Upper lobe of left lung (tissue), 6 donors: ENCODE measurements at places on chromosomes 5 and 9.

DNA sequence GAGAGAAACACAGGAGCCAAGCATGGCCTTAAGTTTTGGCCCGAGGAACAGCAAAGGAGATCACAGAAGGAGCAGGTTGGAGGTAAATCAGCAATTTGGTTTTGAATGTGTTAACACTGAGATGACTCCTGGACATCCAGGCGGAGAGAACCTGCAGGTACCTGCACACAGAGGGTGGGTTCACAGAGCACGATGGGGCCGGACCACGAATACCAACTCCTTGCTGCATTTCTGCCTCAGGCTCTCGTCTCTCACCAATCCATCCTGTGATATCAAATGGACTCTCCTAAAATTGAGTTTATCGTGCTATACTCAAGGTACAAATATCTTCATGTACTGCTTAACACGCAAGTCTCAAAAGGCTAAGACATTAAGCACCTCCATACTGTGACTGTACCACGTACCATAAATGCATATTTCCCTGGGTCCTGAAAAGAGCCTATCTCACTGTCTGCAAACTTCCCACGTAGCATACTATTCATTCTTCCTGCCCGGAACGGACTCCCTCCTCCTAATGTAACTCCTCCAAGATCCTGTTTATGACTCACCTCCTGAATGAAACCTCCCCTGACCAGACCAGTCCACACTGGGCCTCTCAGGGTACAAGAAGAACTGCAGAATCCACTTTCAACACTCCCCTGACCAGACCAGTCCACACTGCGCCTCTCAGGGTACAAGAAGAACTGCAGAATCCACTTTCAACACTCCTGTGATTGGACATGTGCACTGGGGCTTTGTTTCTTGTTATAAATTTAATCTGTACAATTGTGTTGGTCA is 380.8 kb upstream of the RFX3 start:
- no peaks in the 10 kb centered on the region for H3K36me3 ChIP-seq
- peaks cover 5% of the 10 kb centered on the region for H3K4me1 ChIP-seq
- no peaks in the 10 kb centered on the region for H3K27me3 ChIP-seq

DNA sequence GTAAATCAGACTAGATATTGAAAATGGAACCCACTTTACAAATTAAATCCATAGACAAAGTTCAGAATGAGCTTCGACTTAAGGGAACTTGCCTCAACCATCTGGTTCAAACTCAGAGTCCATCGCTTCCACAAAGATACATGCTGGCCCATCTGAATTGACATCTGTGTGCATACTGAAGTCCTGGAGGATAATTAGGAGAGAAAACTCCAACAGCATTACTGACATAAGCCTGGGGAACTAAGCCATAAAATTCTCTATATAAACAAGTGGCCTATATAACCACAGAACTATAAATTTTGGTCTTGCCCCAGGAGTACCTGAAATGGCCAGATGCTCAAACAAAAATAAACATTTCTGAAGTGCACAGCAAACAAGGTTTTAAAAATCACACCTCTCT is 94.4 kb downstream of the IZUMO3 start:
- H3K4me3 ChIP-seq, result no peak overlapping the region
- no peak for DNase-seq
- H3K36me3 ChIP-seq, result no peaks in the 10 kb centered on the region

DNA sequence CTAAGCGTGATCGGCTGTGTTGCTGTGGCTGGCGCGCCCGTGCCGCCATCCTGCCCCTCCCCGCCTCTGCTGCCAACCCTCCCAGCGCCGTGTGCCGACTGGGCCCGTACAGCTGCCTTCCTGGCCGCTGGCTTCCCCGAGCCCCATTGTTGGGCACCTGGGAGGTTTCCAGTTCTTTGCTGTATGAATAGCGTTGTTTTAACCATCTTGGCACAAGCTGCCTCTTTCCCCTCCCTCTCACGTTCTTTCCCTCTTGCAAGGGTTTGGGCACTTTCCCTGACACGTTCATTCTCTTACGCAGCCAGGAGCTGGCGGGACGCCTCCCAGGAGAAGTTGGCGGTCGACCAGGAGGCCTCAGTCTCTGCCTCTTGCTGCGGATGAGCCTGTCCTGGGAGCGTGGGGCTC is 43.1 kb upstream of the RXRA start:
- H3K27ac ChIP-seq, result peak overlapping the region; percentile 49
- H3K27me3 ChIP-seq, result no peaks in the 10 kb centered on the region
- no peaks in the 10 kb centered on the region for H3K36me3 ChIP-seq
- no peak overlapping the region for H3K4me3 ChIP-seq
- H3K4me1 ChIP-seq, result peaks cover 7% of the 10 kb centered on the region
- peak; percentile 85 for DNase-seq

- H3K4me3 ChIP-seq, result no peak overlapping the region
- no peak for DNase-seq
- H3K27ac ChIP-seq, result no peak overlapping the region
- H3K4me1 ChIP-seq, result no peaks in the 10 kb centered on the region
- no peaks in the 10 kb centered on the region for H3K36me3 ChIP-seq
Observed at GRCh38 chr5:149674686-149675085, 55.4 kb upstream of the PPARGC1B start.

- no peaks in the 10 kb centered on the region for H3K27me3 ChIP-seq
- H3K4me1 ChIP-seq, result no peaks in the 10 kb centered on the region
- H3K27ac ChIP-seq, result no peak overlapping the region
Observed at GRCh38 chr5:128245974-128246373, 162.4 kb downstream of the SLC12A2 start.

- H3K27me3 ChIP-seq, result no peaks in the 10 kb centered on the region
- H3K36me3 ChIP-seq, result no peaks in the 10 kb centered on the region
- no peaks in the 10 kb centered on the region for H3K4me1 ChIP-seq
- peak within 1 kb of the TSS; percentile 12 for H3K4me3 ChIP-seq
Observed at GRCh38 chr5:141245250-141245717, at the start of gene PCDHB15. Gene PCDHB15 (plus strand): TSS chr5:141245395. CDS start chr5:141245579, 184 bp downstream.

DNA sequence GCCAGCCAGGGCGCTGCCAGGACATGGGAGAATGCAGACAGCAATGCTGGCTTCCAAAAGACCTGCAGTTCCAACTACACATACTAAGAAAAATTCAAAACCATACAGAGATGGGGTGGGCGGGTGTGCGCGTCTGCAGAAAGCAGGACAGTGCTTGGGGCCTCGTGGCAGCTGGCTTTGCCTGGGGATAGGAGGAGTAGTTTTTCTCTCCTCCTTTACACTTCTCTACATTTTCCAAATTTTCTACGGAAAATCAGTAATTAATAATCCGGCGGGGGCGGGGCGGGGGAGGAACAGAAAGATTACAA is 43.6 kb upstream of the SARDH start:
- DNase-seq, result no peak
- H3K4me3 ChIP-seq, result no peak overlapping the region
- H3K4me1 ChIP-seq, result no peaks in the 10 kb centered on the region
- peaks cover 12% of the 10 kb centered on the region for H3K36me3 ChIP-seq
- H3K27me3 ChIP-seq, result no peaks in the 10 kb centered on the region

DNA sequence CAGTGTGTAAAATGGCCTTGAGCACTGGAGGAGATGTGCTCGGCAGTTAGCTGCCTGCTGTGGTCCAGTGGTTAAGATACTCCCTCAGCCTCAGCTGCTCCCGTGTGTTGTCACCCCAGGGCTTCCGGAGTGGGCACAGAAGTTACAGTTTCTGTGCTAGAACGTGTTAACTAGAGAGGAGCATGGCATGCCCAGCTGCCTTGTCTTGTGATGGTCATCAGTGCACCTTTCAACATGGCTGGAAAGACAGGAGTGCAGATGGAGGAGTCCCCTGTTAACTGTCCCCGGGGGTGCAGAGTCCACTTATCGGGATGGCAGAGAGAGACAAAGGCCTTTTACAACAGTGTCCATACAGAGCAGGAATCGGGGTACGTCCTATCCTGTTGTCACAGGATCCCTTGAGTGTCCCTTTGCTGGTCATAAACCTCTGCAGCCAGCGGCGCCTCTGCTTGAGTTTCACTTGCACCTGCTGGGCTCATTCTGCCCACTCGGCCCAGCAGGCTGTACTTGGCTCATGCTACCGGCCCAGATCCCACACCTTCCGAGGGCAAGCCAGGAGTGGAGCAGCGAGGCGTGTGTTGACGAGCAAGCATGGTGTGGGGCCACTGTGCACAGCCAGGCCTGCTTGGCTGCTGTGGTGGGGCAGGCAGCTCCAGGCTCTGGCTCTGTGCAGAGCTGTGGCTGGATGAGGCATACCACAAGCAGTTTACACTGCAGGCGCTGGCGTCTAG is 112.6 kb downstream of the EHMT1 start:
- no peak overlapping the region for H3K4me3 ChIP-seq
- peaks cover 56% of the 10 kb centered on the region for H3K36me3 ChIP-seq
- H3K4me1 ChIP-seq, result no peaks in the 10 kb centered on the region
- no peak for DNase-seq
- H3K27ac ChIP-seq, result no peak overlapping the region

DNA sequence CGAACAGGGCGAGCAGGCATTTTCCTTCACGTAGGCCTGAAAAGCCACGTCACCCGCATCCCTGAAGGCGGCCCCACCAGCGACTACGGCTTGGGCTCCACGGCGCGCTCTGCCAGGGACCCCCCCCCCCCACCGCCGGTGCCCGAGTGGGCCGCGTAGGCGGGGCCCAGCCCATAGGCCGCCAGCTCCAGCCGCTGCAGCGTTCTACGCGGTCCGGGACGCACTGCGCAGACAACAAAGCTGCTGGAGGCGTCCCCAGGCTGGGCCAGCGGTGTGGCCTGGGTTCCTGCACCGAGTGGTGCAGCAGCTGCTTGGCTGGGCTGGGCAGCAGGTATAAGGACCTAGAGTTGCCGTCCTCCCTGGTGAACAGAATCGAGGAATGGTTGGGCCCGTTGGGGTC is 18.3 kb upstream of the BTNL3 start:
- H3K4me3 ChIP-seq, result no peak overlapping the region
- no peak overlapping the region for H3K27ac ChIP-seq
- DNase-seq, result no peak
- no peaks in the 10 kb centered on the region for H3K27me3 ChIP-seq
- H3K4me1 ChIP-seq, result no peaks in the 10 kb centered on the region

- H3K4me1 ChIP-seq, result no peaks in the 10 kb centered on the region
- H3K4me3 ChIP-seq, result no peak overlapping the region
- no peaks in the 10 kb centered on the region for H3K27me3 ChIP-seq
- H3K27ac ChIP-seq, result no peak overlapping the region
- no peaks in the 10 kb centered on the region for H3K36me3 ChIP-seq
Observed at GRCh38 chr5:25707093-25707492, 1062.3 kb upstream of the CDH10 start.

DNA sequence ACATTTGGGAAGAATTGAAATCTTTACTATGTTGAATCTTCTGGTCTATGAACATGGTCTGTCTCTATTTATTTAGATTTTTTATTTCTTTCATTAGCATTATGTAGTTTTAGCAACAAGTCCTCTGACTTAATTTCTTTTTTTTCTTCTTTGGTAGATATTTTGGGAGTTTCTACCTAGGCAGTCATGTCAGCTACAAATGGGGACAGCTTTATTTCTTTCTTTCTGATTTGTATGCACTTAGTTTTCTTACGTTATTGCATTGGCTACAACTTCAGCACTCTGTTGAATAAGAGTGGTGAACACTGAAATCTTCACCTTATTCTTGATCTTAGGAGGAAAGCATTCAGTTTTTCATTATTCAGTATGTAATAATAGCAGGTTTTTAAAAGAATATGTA is 33.5 kb downstream of the SMC5 start:
- peaks cover 4% of the 10 kb centered on the region for H3K36me3 ChIP-seq
- H3K4me3 ChIP-seq, result no peak overlapping the region
- DNase-seq, result no peak
- no peak overlapping the region for H3K27ac ChIP-seq

DNA sequence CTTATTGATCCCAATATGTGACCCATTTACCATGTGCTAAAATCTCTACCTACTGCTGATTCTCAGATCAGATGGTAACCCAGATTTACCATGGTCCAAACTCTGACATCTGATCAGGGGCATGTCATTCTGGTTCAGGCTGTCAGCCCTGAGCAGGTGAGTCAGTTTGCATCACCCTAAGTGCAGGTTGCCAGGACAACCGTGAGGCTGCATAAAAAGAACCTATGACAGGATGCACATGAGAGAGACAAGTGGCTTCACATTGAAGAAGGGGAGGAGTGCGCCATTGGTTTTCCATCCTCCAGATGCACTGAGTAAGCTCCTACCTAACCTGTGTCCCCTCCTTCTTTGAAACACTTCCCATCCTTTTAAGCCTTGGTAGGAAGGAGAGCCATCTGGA is 801 bp upstream of the PRSS3 start:
- H3K36me3 ChIP-seq, result no peaks in the 10 kb centered on the region
- H3K4me1 ChIP-seq, result no peaks in the 10 kb centered on the region
- H3K27ac ChIP-seq, result no peak overlapping the region
- no peak for DNase-seq

GRCh38 chr9:132446887-132447286 is 36.9 kb downstream of the CFAP77 start:
- no peak for DNase-seq
- H3K4me1 ChIP-seq, result no peaks in the 10 kb centered on the region
- H3K36me3 ChIP-seq, result no peaks in the 10 kb centered on the region
- no peak overlapping the region for H3K4me3 ChIP-seq
- no peaks in the 10 kb centered on the region for H3K27me3 ChIP-seq

- H3K4me3 ChIP-seq, result no peak overlapping the region
- H3K4me1 ChIP-seq, result peaks cover 10% of the 10 kb centered on the region
- DNase-seq, result no peak
- peak overlapping the region; percentile 18 for H3K27ac ChIP-seq
- no peaks in the 10 kb centered on the region for H3K27me3 ChIP-seq
Observed at GRCh38 chr9:35929453-35929718, 20.1 kb downstream of the SPAAR start.

GRCh38 chr5:98050583-98050982 is 722.9 kb upstream of the RGMB start:
- H3K27me3 ChIP-seq, result no peaks in the 10 kb centered on the region
- H3K4me1 ChIP-seq, result no peaks in the 10 kb centered on the region
- no peak for DNase-seq
- no peaks in the 10 kb centered on the region for H3K36me3 ChIP-seq

- no peaks in the 10 kb centered on the region for H3K4me1 ChIP-seq
- DNase-seq, result peak; percentile 79
- H3K27me3 ChIP-seq, result no peaks in the 10 kb centered on the region
- no peaks in the 10 kb centered on the region for H3K36me3 ChIP-seq
Observed at GRCh38 chr5:558871-559503, 34.7 kb upstream of the SLC9A3 start.

DNA sequence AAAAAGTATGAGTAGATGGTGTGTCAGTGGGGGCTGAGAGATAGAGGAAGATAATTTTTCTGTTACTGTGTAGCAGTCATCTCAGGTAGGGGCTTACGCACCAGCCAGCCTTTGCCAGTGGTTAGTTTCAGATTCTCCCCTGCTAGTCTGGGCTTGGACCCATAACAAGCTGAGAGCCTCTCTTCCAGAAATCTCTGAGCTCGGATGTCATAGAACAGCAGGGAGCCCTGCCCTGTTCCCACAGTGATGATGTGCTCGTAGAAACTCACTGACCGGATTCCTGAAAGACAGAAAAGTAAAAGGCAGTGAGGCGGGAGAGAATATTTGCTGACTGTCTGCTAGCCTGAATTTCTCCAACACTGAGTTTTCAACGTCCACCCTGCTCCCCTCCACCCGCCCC is 37.2 kb downstream of the DCAF12 start:
- H3K4me3 ChIP-seq, result no peak overlapping the region
- peaks cover 90% of the 10 kb centered on the region for H3K36me3 ChIP-seq
- H3K4me1 ChIP-seq, result no peaks in the 10 kb centered on the region
- DNase-seq, result no peak
